Muscle of leg (tissue), 16 donors: ENCODE measurements at places on chromosomes 13 and 19. TPM values are rescaled to one million over a fixed set of nuclear protein-coding genes. Genes with fewer than 3 reads are reported as not detected.

Gene NCAN
- total RNA-seq: 0.22 TPM

Gene CYP2S1
- total RNA-seq: 0.09 TPM

Gene CAPS
- total RNA-seq: 5.1 TPM

Gene ZNF844
- total RNA-seq: 12.9 TPM

Gene EBI3
- 0.53 TPM for total RNA-seq

Gene CEACAM7
- not detected for total RNA-seq

Gene ZNF544
- total RNA-seq: 24.2 TPM
